Hematopoietic multipotent progenitor cell treated with erythropoietin and hydrocortisone succinate and interleukin-3 and kit ligand, for 15 days (in vitro differentiated cells): ENCODE measurements at places on chromosomes 16 and 17.

DNA sequence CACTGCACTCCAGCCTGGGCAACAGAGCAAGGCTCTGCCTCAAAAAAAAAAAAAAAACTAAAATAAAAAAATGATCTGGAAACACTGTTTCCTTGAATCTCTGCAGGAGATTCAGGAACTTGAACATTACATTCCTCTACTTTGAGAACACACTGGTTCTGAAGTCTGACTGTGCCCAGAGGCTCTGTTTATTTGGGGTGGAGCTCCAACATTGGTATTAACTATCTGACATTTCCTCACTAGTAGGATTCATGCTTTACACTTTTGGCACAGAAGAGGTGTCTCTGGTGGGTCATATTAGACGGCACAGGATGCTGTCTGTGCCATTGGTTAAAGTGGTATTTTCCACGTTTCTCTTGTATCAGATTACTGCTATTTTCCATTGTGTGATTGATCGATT, 10.4 kb downstream of the SULT1A2 start:
- DNase-seq = no peak

DNA sequence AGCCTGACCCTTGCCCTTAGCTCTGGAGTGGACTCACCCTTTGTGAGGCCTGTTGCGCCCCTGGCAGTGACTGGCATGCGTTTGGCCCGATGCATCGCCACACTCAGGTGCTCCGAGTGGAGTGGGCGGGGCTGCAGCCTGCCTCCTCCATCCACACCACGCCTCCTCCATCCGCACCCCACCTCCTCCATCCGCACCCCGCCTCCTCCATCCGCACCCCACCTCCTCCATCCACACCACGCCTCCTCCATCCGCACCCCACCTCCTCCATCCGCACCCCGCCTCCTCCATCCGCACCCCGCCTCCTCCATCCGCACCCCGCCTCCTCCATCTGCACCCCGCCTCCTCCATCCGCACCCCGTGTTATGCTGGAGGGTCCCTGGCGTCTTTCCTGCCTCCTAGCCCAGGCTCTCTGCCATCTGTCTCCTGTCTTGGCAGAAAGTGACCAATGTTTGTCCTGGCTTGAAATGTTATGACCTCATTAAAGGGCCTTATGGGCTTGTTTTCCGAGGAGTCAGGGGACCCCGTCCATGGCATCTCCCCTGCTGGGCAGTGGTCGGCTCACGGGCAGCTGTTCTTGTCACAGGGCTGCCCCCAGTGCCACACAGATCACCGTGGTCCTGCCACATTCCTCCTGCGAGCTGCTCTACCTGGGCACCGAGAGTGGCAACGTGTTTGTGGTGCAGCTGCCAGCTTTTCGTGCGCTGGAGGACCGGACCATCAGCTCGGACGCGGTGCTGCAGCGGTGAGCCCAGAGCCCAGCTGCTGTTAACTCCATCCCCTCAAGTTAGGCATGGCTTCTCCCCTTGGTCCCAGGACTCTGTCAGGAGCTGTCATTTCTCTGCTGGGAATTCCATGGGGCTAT, 28.7 kb upstream of the MYO15B start:
- DNase-seq = no peak

DNA sequence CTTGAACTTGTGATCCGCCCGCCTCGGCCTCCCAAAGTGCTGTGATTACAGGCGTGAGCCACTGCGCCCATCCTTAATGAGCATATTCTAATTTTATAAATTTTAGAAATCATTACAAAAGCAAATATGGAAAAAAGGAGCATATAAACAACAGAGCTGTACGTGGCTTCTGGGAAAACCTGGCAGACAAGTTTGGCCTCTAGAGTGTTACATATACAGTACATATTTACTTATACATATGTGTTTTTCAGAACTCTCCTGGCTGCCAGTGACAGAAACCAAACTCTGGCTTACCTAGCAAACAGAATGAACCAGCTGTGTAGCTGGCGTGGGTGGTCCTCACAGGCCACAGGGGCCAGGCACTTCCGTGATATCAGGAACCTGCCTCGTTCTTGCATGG, 10.1 kb downstream of the DRC3 start:
- DNase-seq = no peak

GRCh38 chr17:43588121-43588520, 42.0 kb upstream of the ETV4 start:
- DNase-seq = no peak

GRCh38 chr17:19660219-19660870, 11.8 kb downstream of the ALDH3A2 start:
- no peak for DNase-seq

- no peak for DNase-seq
Observed at GRCh38 chr16:89139907-89140361, 31.6 kb upstream of the CDH15 start.

DNA sequence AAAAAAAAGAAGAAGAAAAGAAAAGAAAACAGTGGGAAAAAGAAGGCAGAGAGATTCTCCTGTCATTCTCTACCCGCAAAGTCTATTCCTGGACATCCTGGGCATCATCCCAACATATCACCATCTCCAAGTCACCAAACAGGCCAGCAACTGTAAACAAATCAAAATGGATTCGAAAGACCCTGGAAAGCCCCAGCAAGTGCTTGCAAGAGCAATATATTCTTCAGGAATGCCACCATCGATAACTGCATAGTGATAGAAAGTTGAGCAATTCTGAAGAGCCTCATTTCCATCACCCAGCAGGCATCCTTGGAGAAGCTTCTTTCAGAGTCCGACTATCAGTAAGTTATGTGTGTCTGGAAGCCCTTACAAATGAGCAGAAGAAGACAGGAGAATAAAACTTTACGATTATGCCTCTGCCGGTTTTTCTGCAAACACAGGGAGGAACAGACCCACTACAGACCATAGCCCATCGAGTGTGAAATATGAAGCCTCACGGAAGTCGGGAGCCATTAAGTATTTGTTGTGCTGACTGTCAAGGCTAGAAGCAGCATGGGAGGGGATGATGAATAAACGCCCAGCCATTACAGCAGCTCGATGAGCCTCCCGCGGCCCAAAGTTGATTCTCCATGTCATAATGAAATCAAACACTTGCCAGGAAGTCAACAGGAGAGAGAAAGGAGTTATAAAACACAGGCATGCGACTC, 64.5 kb upstream of the SEC14L1 start:
- DNase-seq = no peak

GRCh38 chr17:31877341-31877740, 18.3 kb upstream of the COPRS start:
- DNase-seq = no peak
